ENCODE measurements at places on chromosomes 13 and 19.

DNA sequence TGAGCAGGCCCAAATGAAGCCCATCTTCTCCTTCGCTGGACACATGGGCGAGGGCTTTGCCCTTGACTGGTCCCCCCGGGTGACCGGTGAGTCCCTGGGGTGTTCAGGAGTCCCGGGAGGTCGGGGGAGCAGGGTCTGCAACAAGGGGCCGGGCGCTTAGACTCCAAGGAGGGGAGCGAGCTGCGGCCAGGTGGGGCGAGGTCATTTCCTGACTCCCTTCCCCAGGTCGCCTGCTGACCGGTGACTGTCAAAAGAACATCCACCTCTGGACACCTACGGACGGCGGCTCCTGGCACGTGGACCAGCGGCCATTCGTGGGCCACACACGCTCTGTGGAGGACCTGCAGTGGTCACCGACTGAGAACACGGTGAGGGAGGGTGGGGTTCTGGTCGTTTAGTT, 4.7 kb downstream of the GRWD1 start:
- DNase-seq = no peak

GRCh38 chr19:38511074-38511708, 77.7 kb downstream of the RYR1 start:
- DNase-seq = no peak

GRCh38 chr13:23447927-23448326, 14.4 kb upstream of the SACS start:
- DNase-seq = no peak

- DNase-seq = peak; percentile 19
Observed at GRCh38 chr13:41670873-41671443, 213.6 kb downstream of the RGCC start.

GRCh38 chr19:39725995-39726394, 11.8 kb downstream of the CLC start:
- no peak for DNase-seq

- no peak for DNase-seq
Observed at GRCh38 chr13:39306639-39307589, 268.7 kb downstream of the NHLRC3 start.

DNA sequence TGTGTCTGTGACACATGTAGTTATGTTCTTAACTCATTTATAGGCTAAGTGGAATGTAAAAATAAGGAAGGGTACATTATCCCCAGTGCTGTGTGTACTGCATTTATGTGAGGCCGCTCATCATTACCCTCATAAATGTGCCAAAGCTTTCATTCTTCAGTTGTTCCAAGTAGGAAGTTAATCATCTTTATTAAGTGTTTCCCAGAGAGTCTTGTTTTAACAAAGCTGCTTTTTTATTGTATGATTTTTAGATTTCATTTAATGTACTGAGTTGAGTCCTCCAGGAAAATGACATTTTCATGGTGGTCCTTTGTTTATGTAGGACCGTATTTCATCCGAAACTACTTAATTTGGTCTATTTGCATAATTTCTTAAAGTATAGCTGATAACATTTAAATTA, 379.8 kb downstream of the DLEU7 start:
- no peak for DNase-seq

DNA sequence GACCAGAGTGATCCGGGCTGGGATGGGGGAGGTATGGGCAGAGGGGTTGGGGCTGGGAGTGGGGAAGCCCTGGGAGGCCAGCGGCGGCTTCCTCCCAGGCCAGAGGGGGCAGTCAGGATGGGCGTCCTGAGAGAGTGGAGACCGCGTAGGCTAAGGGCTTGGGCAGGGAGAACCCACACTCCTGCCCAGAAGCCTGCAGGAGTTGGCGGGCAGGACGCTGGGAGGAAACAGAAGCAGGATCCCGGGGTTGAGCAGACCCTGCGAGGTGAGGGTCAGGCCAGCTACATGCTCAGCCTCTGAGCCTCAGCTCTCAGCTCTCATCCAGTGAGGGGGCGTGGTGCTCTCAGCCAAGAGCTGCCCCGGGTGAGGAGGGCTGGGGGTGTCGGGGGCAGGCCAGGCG, 7.8 kb upstream of the SCN1B start:
- DNase-seq = no peak

DNA sequence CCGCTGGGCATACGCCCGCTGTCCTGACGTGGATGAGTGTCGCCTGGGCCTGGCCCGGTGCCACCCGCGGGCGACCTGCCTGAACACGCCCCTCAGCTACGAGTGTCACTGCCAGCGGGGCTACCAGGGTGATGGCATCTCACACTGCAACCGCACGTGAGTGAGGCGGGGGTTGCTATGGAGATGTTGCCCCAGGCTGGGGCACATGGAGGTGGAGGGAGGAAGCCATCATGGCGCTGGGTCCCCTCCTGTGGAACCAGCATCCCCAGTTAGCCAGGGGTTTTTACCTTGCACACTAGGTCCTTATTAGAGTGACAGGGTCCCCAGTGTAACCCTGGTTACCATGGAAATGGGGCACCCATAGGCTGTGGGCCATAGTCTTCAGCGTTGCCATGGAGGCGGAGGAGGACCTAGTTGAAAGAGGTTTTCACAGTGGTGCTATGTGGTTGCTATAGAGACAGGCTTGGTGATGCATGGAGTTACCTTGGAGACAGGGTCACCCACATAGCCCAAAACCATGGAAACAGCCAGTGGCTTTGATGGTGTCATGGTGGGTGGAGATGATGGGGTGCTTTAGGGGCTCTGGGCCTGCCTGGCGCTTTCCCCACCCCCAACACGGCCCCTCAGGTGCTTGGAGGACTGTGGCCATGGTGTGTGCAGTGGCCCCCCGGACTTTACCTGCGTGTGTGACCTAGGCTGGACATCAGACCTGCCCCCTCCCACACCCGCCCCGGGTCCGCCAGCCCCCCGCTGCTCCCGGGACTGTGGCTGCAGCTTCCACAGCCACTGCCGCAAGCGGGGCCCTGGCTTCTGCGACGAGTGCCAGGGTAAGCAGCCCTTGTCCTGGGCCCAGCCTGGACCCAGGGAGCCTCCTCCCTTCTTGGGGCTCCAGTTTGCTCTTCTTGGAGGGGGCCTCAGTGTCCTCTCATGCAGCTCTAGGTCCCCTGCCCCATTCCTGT, 27.1 kb downstream of the MEGF8 start:
- peak; percentile 49 for DNase-seq

DNA sequence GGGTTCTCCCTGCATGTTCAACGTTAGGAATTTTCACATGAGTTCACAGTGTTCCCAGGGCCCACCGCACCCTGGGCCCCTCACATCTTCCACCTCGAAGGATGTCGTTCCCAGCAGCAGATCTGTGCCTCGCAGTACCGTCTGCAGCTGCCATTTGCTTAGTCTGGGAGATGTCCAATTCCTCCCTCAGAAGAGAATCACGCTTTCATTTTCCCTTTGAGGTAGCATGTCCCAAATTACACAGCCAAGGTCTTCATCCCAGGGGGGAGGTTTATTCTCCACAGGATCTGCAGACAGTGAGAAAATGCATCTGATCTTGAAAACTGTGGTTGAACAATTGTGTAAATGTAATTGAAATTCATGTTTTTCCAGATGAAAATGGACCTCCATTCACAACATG, 150.2 kb downstream of the DCT start:
- DNase-seq = peak; percentile 40

- DNase-seq = no peak
Observed at GRCh38 chr19:10820173-10820572, 15.8 kb downstream of the TMED1 start.

GRCh38 chr13:42816538-42816937, 35.2 kb downstream of the FAM216B start:
- no peak for DNase-seq

GRCh38 chr19:16198370-16198651, 600 bp downstream of the AP1M1 start:
- no peak for DNase-seq

GRCh38 chr13:100495455-100495854, 93.1 kb downstream of the GGACT start:
- no peak for DNase-seq

DNA sequence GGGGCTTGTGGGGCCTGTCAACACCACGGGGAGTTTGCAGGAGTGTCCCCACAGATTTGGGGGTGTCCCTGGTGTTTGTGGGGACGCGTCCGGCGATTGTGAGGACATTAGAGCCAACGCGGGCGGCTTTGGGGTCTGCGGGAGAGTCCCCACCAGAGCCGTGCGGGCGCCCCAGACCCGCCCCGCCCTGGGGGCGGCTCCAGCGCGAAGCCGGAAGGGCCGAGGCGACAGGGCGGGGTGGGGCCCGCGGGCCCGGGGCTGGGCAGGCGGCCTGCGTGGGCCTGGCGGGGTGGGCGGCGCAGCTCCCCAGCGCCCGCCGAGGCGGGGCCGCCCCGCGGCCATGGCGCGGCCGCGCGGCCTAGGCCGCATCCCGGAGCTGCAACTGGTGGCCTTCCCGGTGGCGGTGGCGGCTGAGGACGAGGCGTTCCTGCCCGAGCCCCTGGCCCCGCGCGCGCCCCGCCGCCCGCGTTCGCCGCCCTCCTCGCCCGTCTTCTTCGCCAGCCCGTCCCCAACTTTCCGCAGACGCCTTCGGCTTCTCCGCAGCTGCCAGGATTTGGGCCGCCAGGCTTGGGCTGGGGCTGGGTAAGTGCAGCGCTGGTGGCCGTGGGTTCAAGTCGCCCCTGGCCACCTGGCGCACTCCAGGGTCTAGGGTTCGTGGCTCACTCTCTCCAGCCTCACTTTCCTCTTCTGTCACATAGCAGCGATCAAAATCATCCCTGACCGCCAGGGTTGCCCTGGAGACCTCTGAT, 10.3 kb downstream of the PDE4A start:
- DNase-seq = peak; percentile 34

Data from astrocyte of the hippocampus (primary cell).